Activated CD4-positive, alpha-beta T cell treated with anti-CD3 and anti-CD28 coated beads for 24 hours (primary cell): ENCODE measurements at places on chromosomes 12 and 14.

DNA sequence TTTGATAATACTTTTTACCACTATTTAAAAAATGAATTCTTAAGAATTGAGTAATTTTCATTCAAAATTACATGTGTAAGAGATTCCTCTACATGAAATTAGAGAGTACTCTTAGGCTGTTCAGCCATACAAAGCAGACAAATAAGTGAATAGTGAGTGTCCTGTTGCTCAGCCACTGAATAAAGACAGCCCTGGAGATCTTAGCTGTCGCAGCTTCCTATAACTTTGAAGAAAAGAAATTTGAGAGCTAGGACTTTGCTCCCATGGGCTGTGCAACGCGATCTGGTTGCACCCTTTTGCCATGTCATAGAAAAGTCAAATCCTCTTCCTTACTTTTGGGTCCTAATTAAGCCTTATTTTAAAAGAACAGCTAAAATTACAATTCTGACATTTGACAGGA is 40.9 kb upstream of the LRIG3 start:
- no peak for DNase-seq

DNA sequence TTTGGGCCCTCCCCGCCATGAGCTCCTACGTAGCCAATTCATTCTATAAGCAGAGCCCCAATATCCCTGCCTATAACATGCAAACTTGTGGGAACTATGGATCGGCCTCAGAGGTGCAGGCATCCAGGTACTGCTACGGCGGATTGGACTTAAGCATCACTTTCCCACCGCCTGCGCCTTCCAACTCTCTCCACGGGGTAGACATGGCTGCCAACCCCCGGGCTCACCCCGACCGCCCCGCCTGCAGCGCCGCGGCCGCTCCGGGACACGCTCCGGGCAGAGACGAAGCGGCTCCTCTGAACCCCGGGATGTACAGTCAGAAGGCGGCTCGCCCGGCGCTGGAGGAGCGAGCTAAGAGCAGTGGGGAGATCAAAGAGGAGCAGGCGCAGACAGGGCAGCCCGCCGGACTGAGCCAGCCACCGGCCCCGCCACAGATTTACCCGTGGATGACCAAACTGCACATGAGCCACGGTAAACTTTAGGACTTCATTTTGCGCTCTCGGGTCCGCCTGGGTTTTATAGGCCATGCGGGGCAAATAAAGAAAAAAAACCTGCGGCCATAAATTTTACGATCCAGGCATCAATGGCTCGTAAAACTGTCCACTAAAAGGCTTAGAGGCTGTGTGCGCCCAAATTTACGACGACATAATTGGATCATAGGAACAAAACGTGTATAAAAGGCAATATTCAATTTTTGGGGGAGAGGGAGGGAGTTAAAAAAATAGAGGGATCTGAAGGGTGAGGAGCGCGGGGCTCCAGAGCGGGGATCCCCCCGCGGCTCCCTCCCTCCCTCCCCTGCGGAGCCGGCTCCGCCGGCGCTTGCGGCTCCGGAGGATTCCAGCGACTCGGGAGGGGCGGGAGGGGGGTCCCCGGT is 493 bp downstream of the HOXC5 start:
- no peak for DNase-seq

DNA sequence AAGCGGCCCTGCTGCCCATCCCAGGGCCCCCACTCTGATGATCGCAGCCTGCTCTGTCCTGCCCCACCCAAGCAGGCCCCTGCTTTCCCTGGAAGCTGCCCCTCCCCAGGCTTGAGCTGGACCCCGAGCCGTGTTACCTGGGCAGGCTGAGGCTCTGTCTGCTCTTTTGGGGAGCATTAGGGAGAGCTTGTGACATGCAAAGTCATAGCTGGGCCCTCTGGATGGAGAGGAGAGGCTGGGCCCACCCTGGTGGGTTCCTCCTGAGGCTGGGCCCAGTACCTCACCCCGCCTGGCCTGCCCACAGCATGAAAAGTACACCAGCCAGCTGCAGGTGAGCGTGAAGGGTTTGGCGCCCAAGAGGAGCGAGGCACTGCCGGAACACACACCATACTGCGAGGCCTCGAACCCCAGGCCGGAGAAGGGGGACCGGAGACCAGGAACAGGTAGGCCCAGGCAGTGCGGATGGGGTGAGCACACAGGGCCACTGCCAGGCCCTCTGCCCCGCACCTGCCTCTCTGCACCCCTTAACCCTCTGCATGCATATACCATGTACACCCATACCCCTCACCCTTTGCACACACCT is 15.0 kb downstream of the CEP170B start:
- no peak for DNase-seq

DNA sequence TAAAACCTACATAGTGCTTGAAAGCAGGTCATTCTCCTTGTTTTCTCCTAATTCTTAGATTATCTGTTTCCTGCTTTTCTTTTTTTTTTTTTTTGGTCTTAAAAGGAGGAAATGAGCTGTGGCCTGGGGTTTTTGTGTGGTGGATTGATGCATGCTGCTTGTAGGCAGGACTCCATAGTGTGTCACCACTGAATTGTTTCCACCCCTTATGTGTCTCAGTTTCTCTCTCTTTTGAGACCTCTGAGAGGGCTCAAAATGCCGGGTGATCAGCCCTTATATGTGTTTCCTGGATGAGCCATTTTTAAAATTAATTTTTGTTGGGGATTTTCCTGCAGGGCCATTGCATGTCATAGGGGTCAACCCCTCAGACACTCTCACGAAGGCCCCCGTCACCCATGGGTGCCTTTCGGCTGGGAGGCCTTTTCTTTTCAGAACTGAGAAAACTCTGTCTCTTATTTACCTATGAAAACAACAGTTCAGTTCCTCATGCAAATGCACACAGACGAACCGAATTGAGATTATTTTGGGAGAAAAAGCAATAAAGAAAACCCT is 32.0 kb upstream of the LRRK2 start:
- DNase-seq = no peak

GRCh38 chr12:129532707-129533499 is 370.9 kb downstream of the TMEM132D start:
- no peak for DNase-seq

DNA sequence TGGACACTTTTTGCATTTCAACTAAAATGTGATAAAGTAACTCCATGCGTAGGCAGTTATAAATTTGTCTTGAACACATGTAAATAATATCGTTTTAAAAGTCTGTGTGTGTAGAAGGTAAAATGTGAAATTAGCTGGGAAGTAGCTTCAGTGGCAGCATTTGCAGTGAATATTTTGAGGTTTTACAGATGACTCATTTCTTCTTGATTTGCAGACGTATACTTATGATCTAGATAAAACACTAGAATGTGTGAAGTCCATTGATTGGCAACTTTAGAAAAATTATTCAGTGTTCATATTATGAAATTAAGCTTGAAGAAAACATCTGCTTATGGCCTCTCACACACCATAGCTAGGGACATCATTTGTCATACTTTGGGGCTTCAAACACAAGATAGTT is 788.6 kb upstream of the NOVA1 start:
- DNase-seq = no peak

- DNase-seq = no peak
Observed at GRCh38 chr12:109253913-109254544, 55.1 kb downstream of the FOXN4 start.

DNA sequence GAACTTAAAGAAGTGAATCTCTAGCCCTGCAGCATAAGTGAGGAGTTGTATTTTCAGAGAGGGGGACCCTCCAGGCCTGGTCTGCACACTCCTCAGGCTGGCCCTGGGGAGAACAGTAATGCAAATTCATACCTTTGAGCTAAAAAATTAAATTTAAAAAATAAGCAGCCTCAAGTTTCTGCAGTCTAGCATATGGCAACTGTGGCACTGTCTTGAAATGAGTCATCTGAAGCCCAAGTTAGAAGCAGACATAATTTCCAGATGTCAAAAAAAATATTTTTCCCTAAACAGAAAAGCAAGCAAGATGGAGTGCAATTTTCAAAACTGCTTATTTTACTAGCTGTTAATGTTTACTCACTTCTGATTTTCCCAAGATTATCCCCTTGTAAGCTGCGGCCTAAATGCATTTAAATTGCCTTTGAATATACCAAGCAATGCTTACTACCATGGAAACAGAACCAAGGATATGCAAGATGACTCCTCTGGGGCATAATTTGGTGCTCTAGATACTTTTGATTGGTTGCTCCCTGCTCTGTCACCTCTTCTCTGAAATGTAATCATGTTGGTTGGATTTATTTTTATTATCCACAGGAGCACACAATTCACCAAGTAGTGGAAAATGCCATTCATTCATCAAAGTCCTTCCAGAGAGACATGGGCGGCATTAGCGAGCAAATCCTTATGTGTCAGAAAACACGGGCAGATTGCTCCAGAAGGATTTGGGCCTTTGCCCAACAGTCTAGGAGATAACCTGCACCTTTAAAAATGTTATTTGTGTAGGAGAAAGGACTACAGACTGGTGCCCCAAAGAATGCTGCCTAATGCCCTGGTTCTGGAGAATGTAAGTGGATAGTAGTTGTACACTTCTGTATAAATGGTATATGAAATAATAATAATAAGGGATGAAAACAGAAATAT is 25.0 kb upstream of the DHRS7 start:
- no peak for DNase-seq

DNA sequence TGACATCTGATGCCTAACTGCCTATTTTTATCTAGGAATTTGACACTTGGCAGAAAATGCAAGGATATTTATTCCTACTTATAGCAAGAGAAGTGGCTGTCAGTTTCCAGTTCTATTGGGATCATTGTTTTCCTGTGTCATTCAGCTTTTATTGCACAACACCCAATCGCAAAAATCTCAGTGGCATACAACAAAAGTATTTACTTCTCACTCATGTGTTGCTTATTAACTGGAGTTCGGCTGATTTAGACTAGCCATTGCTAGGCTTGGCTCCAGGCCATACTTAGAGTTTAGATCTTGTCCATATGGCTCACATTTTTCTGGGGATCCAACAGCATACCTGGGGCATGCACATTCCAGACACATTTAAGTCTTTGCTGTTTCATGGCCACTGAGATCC is 218.6 kb upstream of the SYT1 start:
- no peak for DNase-seq

DNA sequence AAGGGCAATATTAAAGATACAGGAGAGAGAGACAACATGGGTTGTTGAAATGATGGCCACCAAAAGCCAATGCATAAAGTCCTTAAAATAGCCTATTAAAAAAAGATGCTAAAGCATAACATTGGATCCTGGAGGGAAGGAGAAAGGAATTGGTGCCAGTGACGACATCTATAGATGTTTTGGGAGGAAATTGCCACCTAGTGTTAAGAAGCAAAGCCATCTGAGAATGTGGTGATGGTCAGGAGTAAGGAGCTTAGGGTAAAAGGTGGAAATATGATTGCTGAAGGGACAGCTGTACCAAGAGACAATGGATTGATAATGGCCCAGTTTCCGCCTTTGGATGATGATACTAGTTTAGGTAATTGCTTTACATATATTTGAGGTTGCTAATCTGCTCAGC is 85.1 kb downstream of the TMEM30B start:
- DNase-seq = no peak

DNA sequence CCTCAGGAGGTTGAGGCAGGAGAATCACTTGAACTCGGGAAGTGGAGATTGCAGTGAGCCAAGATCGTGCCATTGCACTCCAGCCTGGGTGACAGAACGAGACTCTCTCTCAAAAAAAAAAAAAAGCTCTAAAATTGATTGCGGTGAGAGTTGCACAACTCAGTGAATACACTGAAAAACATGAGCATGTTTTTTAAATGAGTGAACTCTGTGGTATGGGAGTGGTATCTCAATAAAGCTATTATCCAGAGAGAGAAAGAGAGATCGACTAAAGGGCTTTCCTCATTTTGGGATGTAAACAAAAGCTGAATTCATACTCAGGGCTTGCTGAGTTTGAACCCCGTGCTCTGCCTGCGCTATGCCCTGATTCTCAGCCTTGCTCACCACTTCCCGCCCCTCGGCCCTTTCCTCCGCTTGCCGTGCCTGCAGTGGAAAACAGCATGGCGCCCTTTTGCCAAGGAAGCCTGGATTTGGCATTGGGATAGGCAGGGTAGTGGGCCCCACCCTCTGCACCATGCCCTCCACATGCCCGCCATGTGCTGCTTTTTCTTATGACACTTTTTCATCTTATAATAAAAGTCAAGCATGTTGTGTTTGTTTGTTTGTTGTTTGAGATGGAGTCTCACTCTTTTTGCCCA is 102.5 kb downstream of the LGMN start:
- no peak for DNase-seq

DNA sequence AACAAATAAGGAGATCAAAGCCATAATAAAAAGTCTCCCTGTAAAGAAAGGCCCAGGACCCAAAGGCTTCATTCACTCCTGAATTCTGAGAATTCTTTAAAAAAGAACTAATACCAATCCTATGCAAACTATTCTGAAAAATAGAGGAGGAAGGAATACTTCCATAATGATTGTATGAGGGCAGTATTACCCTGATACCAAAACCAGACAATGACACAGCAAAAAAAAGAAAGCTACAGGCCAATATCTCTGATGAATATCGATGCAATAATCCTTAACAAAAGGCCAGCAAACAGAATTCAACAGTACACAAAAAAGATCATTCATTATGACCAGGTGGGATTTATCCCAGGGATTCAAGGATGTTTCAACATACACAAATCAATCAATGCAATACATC is 457.8 kb upstream of the FBXO33 start:
- DNase-seq = no peak
